ENCODE measurements at places on chromosomes 5 and 9.

DNA sequence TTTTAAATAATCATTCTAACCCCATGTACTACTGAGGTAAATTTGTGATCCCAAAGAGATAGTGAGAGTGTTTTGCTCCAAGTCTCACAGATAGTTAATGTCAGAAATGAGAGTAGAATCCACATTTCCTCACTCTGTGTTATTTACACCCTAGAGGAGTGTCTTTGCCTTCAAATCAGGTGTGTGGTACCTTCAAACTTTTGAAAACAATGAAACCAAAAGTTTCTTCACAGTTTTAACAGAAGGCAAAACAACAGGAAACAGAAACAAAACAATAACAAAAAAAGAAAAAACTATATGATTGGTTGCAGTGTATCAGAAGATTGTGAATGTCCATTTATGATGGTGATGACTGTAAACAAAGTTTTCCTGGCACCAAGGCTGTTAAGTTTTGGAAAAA lies 85.9 kb downstream of the ERBIN start:
- DNase-seq, result no peak

DNA sequence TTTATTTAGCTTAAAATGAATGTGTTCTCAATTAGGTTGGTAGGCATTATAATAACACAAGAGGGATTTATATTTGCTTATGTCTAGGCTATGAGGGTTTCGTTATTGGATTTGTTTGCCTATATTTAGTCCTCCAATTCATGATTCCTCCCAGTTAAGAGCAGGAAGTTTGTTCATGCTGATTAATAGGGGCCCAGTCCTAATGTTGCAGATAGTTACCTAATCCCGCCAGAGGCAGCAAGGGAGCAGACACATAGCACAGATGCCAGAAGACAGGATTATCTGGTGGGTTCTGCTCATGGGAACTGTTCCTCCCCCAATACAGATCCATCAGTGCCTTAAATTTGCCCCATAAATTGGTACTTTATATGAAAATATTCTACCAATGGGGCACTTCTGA lies 100.8 kb upstream of the TLE4 start:
- DNase-seq, result no peak

- no peak for DNase-seq
Observed at GRCh38 chr5:41924526-41924871, 582 bp upstream of the FBXO4 start.

GRCh38 chr5:38556599-38557307 lies at the start of gene LIFR:
Gene LIFR, minus strand, starts transcription at chr5:38556646. Its CDS starts 25,999 bp downstream, at chr5:38530647.
- DNase-seq, result no peak

GRCh38 chr5:176166427-176166826 lies 71.8 kb upstream of the SIMC1 start:
- no peak for DNase-seq

GRCh38 chr9:133118568-133118967 lies 2.5 kb downstream of the RALGDS start:
- DNase-seq, result no peak

DNA sequence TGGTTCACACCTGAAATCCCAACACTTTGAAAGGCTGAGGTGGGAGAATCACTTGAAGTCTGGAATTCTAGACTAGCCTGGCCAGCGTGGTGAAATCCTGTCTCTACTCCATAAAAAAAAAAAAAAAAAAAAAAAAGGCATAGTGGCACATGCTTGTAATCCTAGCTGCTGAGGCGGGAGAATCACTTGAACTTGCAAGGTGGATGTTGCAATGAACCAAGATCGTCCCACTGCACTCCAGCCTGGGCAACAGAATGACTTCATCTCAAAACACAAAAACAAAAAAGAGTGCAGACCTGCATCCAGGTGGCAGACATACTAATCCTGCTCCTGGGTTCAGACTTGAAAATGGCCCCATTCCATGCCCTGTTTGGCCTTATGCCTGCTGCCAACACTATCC lies 21.8 kb upstream of the ADAMTS19 start:
- DNase-seq, result no peak

- DNase-seq, result no peak
Observed at GRCh38 chr5:71529682-71530081, 57.5 kb upstream of the MCCC2 start.

- no peak for DNase-seq
Observed at GRCh38 chr9:113876151-113876992, at the start of gene ZNF618. Gene ZNF618, plus strand, starts transcription at chr9:113876309. Its CDS starts 72 bp downstream, at chr9:113876381.

DNA sequence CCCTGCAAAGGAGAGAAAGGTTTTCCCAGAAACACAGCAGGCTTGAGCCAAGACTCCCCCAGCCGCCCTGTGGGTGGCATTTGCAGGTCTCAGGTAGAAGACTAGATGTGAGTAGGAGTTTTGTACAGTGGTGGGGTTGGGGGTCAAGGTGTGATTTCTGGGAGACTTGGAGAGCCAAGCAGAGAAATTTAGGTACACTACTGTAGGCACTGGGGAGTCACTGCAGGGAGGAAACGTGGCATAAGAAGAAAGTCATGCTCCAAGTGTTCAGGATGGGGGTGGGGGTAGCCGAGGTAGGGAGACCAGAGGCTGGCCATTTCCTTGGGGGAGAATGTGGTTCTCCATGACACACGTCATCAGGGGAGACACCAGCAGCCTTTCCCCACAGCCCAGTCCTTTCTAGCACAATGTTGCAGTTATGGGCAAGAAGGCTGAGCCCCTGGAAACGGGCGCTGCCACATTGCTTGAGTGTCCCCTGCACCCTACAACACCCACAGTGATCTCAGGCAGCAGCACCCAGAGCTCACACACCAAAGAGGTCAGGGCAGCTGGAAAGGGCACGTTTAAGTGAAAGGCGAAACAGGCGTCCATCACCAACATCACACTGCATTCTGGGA lies 210.5 kb downstream of the FSTL4 start:
- no peak for DNase-seq

- DNase-seq, result no peak
Observed at GRCh38 chr5:89703817-89704216, 705.7 kb downstream of the CETN3 start.

GRCh38 chr9:127050152-127050551 lies 72.3 kb downstream of the ANGPTL2 start:
- DNase-seq, result no peak

- no peak for DNase-seq
Observed at GRCh38 chr5:10637944-10638343, 74.1 kb downstream of the ANKRD33B start.

DNA sequence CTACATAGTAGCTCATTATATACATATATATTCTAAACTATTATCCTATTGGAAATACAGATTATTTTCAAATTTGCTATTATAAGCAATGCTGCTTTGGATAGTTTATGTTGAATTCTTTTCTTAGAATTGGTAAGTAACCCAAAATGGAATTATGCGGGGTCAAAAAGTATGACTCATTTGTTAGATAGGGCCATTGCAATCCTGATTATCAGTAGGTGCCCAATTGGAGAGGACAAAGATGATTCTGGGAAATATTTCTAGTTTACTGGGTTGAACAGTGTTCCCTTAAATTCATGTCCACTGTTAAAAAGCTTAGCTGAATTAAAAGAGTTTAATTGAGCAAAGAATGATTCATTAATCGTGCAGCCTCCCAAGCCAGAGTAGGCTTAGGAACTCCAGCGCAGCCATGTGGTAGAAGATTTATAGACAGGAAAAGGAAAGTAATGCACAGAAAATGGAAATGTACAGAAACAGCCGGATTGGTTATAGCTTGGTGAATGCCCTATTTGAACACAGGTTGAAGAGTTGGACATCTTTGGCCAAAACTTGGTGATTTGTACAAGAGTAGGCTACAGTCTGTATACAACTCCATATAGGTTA lies 81.8 kb downstream of the GDNF start:
- DNase-seq, result no peak

DNA sequence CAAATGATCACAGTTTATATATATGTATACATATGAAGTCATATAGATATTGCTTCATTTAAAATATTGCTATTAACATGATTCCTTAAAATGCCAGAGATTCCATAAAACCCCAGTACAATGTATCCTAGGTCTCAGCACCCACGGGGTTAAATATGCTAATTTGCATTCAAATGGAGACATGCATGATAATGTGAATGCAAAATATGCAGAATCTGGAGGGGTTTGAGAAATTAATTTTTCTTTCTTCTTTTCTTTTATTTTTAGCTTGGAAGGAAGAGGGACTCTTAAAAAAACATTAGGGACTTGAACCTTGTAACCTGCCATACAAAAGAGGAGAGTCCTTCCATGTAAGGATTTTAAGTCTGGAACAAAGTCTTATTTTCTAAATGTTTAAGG lies 211.9 kb downstream of the MEF2C start:
- DNase-seq, result no peak

DNA sequence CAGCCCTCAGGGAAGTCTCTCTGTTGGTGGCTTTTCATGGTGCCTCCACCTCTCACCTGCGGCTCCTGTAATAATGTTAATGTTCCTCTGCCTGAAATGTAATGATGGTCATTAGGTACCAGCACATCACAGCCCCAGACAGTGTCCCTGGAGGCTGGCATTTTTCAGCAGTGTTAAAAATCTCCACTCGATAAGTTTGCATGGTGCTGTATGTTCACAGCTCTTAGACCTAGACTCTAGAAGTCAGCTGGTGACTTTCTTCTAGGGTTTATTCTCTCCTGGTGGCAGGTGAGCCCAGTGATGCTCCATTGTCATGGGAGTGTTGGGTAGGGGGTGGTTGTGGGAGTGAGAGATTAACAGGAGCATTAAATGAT lies 53.1 kb downstream of the GPR107 start:
- no peak for DNase-seq

DNA sequence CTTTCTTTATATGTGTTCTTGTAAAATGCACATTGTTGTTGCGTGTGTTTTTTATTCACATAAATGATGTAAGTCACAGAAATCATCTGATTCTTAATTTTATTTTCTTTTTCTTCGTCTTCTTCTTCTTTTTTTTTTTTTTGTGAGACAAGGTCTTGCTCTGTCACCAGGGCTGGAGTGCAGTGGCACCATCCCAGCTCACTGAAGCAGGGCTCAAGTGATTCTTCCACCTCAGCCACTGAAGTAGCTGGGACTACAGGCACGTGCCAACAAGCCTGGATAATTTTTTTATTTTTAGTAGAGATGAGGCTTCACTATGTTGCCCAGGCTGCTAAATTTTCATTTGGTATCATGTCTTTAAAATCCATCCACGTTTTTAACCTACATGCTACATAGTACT lies 28.5 kb upstream of the FANCC start:
- DNase-seq, result no peak

GRCh38 chr5:135171336-135171735 lies 137.3 kb upstream of the PITX1 start:
- DNase-seq, result no peak

- DNase-seq, result no peak
Observed at GRCh38 chr5:37714756-37715155, 125.1 kb downstream of the GDNF start.

- DNase-seq, result no peak
Observed at GRCh38 chr5:31996909-31997308, 177.2 kb downstream of the GOLPH3 start.

DNA sequence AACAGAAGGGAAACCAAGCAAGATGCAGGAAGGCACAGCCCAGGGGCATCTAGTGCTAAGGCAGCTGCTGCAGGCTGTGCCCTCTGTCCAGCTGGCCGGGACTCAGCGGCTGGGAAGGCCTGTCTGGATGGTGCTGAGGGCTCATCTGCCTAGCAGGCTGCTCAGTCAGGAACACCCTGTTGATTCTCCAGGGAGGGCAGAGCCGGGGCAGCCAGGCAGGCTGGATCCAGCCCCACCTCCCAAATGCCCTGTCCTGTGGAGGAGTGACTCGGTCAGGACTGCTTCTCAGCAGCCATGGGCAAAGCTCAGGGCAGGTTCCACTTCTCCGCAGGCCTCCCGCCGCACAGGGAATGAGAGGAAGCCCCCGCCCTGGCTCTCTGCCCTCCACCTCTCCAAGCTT lies 7.8 kb upstream of the LCN9 start:
- no peak for DNase-seq

- no peak for DNase-seq
Observed at GRCh38 chr5:10528827-10529226, 35.0 kb upstream of the ANKRD33B start.

GRCh38 chr5:151264113-151264512 lies 11.1 kb downstream of the GM2A start:
- DNase-seq, result no peak

- no peak for DNase-seq
Observed at GRCh38 chr5:170747357-170747756, 36.2 kb upstream of the GABRP start.

GRCh38 chr9:4837261-4838188 lies 44.8 kb downstream of the RCL1 start:
- DNase-seq, result no peak

DNA sequence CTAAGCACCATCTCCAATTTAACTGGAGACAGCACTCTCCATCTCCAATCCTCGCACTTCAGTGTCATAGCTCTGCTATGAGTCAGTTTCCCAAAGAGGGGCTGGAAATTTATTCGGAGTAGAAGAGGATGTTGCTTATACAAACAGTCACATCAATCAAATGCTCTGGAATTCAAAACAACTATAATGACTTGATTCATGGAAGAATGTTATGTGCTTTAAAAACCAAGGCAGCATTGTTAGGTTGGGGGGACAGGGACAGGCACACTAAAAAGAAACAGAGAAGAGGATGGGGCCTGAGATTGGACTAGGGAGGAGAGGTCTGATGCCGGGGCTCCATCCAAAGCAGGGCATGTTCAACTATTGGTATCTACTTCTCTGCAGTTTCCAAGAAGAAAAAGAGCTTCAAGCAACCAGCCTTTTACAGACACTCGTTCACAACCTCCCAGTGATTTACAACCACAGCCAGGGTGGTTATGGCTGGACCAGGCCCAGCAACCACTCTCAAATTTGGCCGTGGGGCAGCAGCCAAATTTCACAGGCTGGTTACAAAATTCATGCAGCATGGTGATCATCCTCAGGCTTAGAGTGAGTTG lies 117.5 kb upstream of the ZNF366 start:
- no peak for DNase-seq

DNA sequence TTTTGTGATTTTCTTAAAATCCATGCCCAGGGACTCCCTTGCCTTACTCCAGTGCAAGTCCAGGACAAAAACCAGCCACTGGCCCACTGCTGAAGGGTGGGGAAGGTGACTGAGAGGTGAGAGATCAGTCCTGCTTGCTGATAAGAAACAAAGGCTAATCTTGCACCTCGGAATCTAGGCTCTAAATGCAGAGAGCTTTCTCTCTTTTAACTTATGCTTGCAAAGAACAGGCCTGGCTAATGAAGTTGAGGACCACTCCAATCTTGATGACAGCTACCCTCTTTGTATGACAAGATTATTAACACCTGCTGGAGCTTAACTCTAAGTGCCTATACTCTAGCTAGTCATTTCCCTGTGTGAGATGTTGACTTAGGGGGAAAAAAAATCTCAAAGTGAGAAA lies 8.8 kb downstream of the TLE1 start:
- no peak for DNase-seq

GRCh38 chr9:85510830-85511504 lies 230.8 kb downstream of the AGTPBP1 start:
- no peak for DNase-seq

GRCh38 chr9:108039493-108039892 lies 549.9 kb upstream of the KLF4 start:
- no peak for DNase-seq

GRCh38 chr9:106616026-106616425 lies 246.9 kb upstream of the ZNF462 start:
- DNase-seq, result no peak

DNA sequence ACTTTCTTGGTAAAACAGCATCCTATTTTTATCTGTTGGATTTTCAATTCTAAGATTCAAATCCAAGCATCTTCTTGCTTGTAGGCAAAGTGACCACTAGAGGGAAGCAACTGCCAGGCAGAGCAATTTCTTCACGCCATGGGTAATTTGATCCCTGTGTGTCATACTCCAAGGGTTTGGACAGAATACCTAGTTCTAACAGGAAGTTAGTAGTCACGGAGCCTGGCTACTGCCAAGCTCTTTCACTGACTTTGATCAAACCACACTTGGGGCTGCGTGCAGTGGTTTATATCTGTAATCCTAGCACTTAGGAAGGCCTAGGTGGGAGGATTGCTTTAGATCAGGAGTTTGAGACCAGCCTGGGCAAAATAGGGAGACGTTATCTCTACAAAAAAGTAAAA lies 473.6 kb upstream of the TNC start:
- DNase-seq, result no peak

Data from cerebellar nuclear complex (tissue), 1 donor.